ENCODE measurements at places on chromosomes 12 and 14. TPM values are rescaled to one million over a fixed set of nuclear protein-coding genes. Genes with fewer than 3 reads are reported as not detected.

The TUNAR gene
- not detected for total RNA-seq

The TBX3 gene
- total RNA-seq: 24.7 TPM

The MFAP5 gene
- total RNA-seq: 0.86 TPM

The TDRD9 gene
- 0.86 TPM for total RNA-seq

The MEG3 gene
- 351 TPM for total RNA-seq

The PLCZ1 gene
- total RNA-seq: not detected

The ZNF891 gene
- total RNA-seq: 0.44 TPM

The TPH2 gene
- not detected for total RNA-seq

The P2RX2 gene
- not detected for total RNA-seq

The CLEC6A gene
- total RNA-seq: not detected

The FLVCR2 gene
- total RNA-seq: 1.1 TPM

The GPR84 gene
- not detected for total RNA-seq

The DHRS7 gene
- total RNA-seq: 62.1 TPM

The TEX52 gene
- not detected for total RNA-seq

The LGR5 gene
- total RNA-seq: not detected

The TNS2 gene
- total RNA-seq: 33.7 TPM

The DACT1 gene
- total RNA-seq: 56.0 TPM

The POTEG gene
- total RNA-seq: not detected

The A2ML1 gene
- 0.72 TPM for total RNA-seq

The ARHGAP9 gene
- 0.14 TPM for total RNA-seq

The TBK1 gene
- 41.5 TPM for total RNA-seq

The CMA1 gene
- not detected for total RNA-seq

The DHRS2 gene
- total RNA-seq: not detected

The GLIPR1L2 gene
- total RNA-seq: not detected

The SLC5A8 gene
- total RNA-seq: not detected

The TBC1D30 gene
- under 0.01 TPM for total RNA-seq

The NEDD8 gene
- 86.8 TPM for total RNA-seq

The HSP90AA1 gene
- total RNA-seq: 161 TPM

The SERPINA10 gene
- total RNA-seq: not detected

The DAO gene
- total RNA-seq: not detected

The MAP3K9 gene
- total RNA-seq: 0.88 TPM

The ANO4 gene
- 4.9 TPM for total RNA-seq

The CLEC1A gene
- total RNA-seq: not detected

The TBX5 gene
- 7.2 TPM for total RNA-seq

The GUCY2C gene
- not detected for total RNA-seq

The SLC17A8 gene
- total RNA-seq: not detected

The PSMD9 gene
- 65.3 TPM for total RNA-seq

The POC1B gene
- total RNA-seq: 10.3 TPM

The GPR137C gene
- 0.43 TPM for total RNA-seq

The PGF gene
- 2.4 TPM for total RNA-seq

The TMTC1 gene
- total RNA-seq: 26.7 TPM

The MIPOL1 gene
- total RNA-seq: 13.5 TPM

The SH2B3 gene
- total RNA-seq: 148 TPM

The FSCB gene
- 0.22 TPM for total RNA-seq

The GARIN6 gene
- total RNA-seq: not detected

The TCL1B gene
- total RNA-seq: not detected

The RNASE1 gene
- total RNA-seq: 0.43 TPM

The KRT1 gene
- total RNA-seq: not detected

The NEUROD4 gene
- not detected for total RNA-seq

The SPX gene
- 0.29 TPM for total RNA-seq

The DNAH10 gene
- total RNA-seq: 0.88 TPM

The LMNTD1 gene
- total RNA-seq: not detected

The PLXNC1 gene
- 12.3 TPM for total RNA-seq

The OR4N5 gene
- total RNA-seq: not detected

The PLBD1 gene
- 11.4 TPM for total RNA-seq

The DPY19L2 gene
- total RNA-seq: 1.3 TPM

The TSPAN8 gene
- total RNA-seq: not detected

The JPH4 gene
- not detected for total RNA-seq
